ENCODE measurements at places on chromosomes 5 and 9.
A peak's percentile ranks its signal among the peaks of the same experiment; 100 is the strongest.

GRCh38 chr9:127065592-127065991 is 56.8 kb downstream of the ANGPTL2 start:
- no peak for DNase-seq

GRCh38 chr5:131394128-131394527 is 130.3 kb downstream of the CDC42SE2 start:
- peak; percentile 41 for DNase-seq

GRCh38 chr5:142357469-142358090 is 32.8 kb upstream of the SPRY4 start:
- DNase-seq, result peak; percentile 12

DNA sequence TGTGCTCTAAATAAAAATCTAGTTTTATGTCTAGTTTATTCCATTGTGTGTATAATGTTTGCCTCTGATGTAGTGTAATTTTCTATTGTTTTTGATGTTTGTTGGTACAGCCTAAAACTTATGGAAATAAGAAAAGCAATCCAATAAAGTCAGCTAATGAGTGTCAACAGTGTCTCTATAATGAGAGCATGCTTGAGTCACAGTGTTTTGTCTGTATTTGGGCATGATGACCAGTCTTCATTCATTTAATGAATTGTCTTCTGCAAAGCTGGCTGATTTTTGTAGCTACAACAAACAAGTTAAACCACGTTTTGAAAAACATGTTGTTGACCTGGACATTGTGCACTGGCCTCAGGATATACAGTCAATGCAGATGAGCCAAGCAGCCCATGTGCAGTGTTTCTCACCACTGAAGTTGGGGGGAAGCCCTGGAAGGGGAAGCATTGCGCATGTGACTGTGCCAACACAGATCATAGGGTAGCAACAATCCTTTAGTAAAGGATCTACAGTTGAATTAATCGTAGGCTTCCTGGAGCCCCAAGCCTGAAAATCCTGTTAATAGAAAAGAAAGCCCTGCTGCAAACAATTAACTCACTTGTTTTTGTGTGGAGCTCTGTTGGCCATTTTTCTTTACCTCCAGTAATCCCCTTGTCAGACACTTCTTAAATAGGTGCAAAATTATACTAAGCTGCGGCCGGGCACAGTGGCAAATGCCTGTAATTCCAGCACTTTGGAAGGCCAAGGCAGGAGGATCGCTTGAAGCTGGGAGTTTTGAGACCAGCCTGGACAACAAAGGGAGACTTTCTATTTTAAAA is 88.0 kb downstream of the INIP start:
- no peak for DNase-seq

- DNase-seq, result no peak
Observed at GRCh38 chr5:17330386-17330785, 113.0 kb downstream of the BASP1 start.

GRCh38 chr9:34628656-34629490 is at the start of gene ARID3C:
TSS of gene ARID3C (minus strand) at chr9:34629066. CDS start at chr9:34628014, 1,052 bp downstream.
- DNase-seq, result peak; percentile 71

DNA sequence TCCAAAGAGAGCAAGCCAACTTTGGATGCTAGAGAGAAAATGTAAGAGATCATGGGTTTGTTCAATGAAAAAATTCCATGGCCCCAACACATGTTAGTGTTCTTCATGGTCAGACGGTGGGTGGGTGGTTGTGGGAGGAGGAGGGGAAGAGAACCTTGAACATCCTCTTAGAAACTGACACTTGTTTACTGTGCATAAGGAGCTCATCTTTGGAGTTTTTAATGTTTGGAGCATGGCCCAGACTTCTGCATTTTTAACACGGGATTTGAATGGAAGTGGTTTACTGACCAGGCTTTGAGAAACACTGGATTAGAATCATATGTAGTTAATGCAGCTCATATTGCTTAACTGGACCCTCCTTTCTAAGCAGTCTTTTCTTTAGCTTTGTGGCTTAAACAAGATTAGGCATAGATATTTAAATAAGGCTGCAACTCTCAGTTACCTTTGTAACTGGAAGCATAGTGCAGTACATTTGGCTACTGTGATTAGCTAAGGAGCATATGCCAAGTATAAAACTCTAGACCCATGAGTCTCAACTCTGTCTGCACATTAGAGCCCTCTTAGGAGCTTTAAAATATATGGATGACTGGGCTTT is 60.1 kb downstream of the FOCAD start:
- DNase-seq, result no peak

- DNase-seq, result no peak
Observed at GRCh38 chr9:26870292-26870691, 22.3 kb downstream of the CAAP1 start.

DNA sequence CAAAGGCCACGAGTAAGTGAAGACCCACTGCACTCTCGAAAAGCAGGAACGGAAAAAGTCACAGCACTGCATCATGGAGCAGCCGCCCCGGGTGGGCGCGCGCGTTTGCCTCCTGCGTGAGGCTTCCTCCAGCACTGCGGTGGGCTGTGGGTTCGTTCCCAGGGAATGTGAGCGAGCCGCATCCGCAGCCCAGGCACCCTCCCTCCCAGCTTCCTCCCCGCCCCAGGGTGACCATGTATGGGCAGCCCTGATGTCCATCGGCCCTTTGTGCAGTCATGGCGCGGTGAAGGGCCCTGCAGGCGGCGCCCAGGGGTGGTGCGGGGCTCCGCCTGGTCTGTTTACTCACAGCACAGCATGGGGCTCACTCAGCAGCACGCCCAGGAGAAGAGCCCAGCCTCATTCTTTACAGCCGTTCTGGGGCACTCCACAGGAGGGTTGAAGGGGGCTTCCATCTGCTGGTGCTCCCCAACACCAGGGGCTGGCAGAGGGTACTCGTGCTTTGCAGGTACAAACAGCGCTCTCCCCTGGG is 32.7 kb downstream of the KCNT1 start:
- no peak for DNase-seq

- no peak for DNase-seq
Observed at GRCh38 chr9:125484350-125485282, 222.4 kb downstream of the MAPKAP1 start.
